ENCODE measurements at places on chromosomes 2 and 18.

- no peak for DNase-seq
Measured at GRCh38 chr2:195051401-195051800, 605.6 kb upstream of the SLC39A10 start.

- no peak for DNase-seq
Measured at GRCh38 chr18:5122272-5122671, 74.8 kb downstream of the AKAIN1 start.

GRCh38 chr18:30658306-30658705, 384.2 kb downstream of the DSC3 start:
- DNase-seq, result no peak

- DNase-seq, result no peak
Measured at GRCh38 chr2:228646061-228646460, 464.6 kb upstream of the SPHKAP start.

DNA sequence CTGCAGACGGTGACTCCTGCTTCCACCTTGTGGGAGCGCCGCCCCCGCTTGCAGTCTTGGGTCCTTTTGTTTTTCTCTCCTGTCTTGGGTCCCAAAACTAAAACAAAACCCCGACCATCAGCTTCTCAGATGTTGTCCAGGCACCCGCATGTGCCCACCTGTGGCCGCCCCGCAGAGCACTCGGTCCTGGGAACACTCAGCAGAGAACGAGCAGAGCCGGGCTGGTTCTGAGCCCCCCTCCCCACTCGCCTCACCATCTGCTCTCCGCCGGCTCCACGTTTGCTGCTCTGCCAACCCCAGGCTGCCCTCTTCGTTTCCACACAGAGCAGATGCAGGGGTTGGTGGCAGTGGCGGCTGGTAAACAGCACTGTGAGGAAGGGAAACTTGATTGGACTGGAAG, 38.5 kb downstream of the CTDP1 start:
- no peak for DNase-seq

GRCh38 chr2:16525265-16525887, 140.3 kb downstream of the CYRIA start:
- no peak for DNase-seq

- DNase-seq, result no peak
Measured at GRCh38 chr2:144147356-144147755, 372.6 kb downstream of the ZEB2 start.

GRCh38 chr2:174344716-174345461, 10.1 kb downstream of the SP9 start:
- peak; percentile 40 for DNase-seq

DNA sequence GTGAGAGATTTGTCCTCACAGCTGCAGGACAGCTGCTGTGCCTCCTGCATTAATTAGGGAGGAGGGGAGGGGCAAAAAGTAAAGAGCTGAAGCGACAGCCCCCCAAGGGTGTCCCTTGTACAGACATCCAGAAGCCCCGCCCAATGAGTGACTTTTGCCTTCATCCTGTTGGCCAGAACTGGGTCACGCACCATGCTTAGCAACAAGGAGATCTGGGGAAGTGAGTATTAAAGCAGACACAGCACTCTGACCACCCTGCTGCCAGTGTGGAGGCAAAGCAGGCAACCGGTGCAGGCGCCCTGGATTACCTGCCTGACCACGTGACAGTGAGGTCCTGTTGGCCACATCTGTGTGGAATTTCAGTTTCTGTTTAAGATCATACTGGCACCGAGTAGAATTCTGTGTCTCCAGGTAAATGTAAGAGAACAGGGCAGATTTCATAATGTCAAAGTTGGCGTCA, 21.5 kb upstream of the BIN1 start:
- peak; percentile 73 for DNase-seq

GRCh38 chr2:188369365-188369764, 77.7 kb downstream of the GULP1 start:
- DNase-seq, result peak; percentile 27

GRCh38 chr2:152506843-152507242, 171.9 kb downstream of the FMNL2 start:
- no peak for DNase-seq

DNA sequence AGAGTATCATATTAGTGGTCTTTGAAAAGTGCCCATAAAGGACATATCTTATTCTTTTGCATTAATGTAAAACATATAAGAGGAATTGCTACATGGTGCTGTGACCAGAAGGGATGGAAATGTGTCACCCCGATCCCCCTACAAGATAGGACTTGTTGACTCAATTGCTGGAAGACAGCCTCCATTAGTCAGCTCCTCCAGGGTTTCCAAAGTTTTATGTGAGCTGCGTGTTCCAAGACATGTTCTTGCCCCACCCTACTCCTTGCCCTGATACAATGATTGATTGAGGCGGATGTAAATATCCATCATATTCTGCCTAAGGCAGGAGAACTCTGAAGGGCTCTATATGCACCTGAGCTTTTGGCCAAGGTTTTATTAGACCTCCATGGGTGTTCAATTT, 541.0 kb upstream of the ZEB2 start:
- no peak for DNase-seq
